Naive thymus-derived CD8-positive, alpha-beta T cell (primary cell): ENCODE measurements at places on chromosomes 3 and 15.

- no peak for DNase-seq
Measured at GRCh38 chr3:60417576-60417975, 833.7 kb downstream of the FHIT start.

- no peak for DNase-seq
Measured at GRCh38 chr3:87272718-87273341, 3.6 kb downstream of the POU1F1 start.

- DNase-seq: peak; percentile 61
Measured at GRCh38 chr15:56537881-56538280, 72.9 kb upstream of the MNS1 start.

DNA sequence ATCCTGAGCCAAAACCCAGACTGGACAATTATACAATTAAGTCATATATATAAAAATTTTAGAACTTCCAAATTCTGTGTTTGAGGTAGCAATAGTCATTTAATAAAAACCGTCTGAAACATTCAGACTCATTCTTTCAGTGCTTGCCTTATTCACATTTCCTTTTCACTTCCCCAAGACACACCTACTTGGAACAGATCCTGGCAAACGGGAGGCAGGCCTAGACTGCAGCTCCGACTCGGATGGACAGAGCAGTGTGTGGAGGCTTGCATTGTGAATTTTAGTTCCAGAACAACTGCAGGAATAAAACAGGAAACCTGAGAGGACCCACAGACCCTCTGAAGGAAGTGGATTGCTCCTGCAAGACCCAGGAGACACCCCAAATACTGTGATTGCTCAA lies 341.4 kb downstream of the CNTN3 start:
- DNase-seq: no peak

- DNase-seq: no peak
Measured at GRCh38 chr3:47083786-47084185, 80.1 kb downstream of the SETD2 start.

DNA sequence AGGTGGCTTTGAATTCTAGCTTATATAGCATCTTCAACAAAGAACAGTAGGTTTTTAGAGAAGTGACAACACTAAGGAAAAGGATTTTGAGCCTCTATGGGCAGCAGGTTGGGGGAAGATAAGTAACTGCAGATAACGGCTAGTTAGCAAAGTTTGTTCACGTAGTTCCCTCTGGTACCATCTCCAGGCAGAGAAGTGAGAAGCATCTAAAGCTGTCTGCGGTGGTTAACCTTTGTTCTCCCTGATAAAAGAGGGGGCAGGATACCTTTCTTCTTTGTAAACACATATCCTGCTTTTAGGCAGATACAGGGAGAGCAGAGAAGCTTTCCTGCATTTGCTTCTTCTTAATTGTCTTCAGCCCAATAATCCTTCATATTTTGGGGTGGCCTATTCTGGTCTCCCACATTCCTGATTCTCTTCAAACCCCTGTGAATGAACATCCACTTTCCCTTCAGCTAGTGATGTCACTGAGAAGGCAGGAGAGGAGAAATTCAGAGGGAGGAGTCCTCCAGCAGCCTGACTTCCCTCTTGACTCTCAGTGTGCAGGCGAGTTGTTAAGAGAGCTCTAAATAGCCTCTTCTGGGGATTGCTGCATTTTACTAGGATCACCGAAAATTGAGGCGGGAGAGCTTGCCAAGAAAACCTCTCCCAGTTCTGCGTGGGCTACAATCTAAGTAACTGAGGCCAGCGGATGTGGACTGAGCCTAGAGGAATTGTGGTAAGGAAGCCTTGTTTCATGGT lies 393.7 kb upstream of the C2CD4B start:
- no peak for DNase-seq

DNA sequence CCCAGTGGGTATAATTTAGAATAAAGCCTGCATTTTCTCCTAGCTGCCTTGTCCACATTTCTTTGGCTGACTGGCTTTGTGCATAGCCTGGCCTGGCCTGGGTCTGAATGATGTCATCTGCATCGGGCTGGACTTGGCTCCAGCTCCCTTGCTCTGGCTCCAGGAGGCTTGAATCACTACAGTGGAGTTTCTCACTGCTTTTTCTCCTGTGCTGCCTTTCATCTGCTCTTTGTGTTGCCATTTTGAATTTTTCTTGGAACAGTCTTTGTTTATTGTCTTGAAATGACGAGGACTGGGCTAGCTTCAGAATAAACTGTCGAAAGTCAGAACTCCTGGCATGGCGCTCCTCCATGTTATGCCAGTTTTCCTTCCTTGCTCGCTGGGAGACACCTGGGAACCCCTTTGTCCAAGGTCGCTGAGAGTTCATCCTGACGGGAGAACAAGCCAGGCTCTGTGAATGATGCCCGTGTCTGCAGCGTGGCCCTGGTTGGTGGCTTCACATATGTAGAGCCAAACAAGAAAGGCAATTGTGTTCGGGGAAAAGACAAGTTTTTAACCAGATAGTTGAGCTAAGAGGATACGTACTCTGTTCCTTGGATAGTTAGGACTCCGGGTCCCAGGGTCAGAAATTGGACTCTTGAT lies 258.9 kb downstream of the PDZRN3 start:
- DNase-seq: no peak
